ENCODE measurements at places on chromosomes 16 and 17. TPM values are rescaled to one million over a fixed set of nuclear protein-coding genes. Genes with fewer than 3 reads are reported as not detected.

ANKFN1 gene
- total RNA-seq: 8.0 TPM

DNA sequence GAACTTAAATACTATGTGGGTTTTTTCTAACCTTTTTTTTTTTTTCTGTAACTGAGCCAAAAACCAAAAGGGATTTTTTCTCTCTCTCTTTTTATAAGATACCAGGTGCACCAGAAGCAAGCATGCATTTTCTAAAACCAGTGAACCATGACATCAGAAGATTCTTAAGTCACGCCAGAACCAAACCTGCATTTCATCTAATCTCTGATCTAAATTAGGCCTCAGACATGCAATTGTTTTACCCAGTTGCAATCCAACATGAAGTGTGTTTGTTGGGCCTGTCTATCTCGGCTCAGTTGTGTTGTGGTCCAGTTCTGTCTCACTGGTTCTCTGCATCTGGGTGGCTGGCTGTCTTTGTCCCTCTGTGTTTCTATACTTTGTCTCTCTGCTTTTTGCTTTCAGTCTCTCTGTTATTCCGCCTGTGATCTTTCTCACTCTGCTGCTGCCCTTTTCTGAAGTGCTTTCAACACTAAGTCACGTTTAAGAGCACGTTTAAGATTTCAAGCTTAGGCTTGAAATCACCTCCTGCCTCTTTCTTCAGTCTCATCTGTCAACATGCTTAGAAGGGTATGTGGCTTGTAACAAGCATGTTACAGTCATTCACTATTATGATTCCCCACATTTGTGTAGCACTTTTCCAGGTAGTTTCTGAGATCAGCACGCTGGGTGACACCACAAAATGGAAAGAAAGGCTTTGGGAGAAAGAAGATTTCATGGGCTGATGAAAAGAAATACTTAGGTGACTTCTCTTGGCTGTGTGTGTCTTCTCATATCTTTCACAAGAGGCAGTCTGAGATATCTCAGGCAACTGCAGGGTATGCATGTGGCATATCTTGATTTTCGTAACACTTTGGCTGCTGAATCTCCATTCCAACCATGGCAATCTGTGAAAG is 488.9 kb downstream of the SHISA9 start:
- no peak for DNase-seq

RNF112 gene
- 3.1 TPM for total RNA-seq

ZG16 gene
- total RNA-seq: not detected

OR1F1 gene
- total RNA-seq: not detected

ADCY9 gene
- 18.6 TPM for total RNA-seq

GRCh38 chr17:27573971-27574525 is 56.9 kb upstream of the LGALS9 start:
- no peak for DNase-seq

DNA sequence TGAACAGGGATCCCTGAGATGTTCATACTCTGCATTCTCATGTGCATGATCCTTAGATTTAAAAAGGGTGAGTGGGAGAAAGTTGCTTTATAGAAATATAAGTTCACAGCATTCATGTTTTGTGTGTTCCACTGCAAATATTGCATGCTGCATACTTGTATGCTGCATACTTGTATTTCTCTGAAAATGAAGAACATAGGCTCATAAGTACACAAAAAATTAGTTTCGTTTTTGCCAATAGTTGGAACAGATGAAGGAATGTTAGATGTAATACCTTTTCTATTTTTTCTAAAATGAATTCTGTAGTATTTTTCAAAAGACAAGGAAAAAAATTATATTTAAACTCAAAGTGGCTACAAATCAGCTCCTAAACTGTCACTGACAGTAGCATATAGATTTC is 79.0 kb downstream of the NFAT5 start:
- DNase-seq: no peak

ULK2 gene
- 51.7 TPM for total RNA-seq

GRCh38 chr17:10633738-10634379 is 23.2 kb downstream of the MYH3 start:
- no peak for DNase-seq
